ENCODE measurements at places on chromosomes 13 and 19.

DNA sequence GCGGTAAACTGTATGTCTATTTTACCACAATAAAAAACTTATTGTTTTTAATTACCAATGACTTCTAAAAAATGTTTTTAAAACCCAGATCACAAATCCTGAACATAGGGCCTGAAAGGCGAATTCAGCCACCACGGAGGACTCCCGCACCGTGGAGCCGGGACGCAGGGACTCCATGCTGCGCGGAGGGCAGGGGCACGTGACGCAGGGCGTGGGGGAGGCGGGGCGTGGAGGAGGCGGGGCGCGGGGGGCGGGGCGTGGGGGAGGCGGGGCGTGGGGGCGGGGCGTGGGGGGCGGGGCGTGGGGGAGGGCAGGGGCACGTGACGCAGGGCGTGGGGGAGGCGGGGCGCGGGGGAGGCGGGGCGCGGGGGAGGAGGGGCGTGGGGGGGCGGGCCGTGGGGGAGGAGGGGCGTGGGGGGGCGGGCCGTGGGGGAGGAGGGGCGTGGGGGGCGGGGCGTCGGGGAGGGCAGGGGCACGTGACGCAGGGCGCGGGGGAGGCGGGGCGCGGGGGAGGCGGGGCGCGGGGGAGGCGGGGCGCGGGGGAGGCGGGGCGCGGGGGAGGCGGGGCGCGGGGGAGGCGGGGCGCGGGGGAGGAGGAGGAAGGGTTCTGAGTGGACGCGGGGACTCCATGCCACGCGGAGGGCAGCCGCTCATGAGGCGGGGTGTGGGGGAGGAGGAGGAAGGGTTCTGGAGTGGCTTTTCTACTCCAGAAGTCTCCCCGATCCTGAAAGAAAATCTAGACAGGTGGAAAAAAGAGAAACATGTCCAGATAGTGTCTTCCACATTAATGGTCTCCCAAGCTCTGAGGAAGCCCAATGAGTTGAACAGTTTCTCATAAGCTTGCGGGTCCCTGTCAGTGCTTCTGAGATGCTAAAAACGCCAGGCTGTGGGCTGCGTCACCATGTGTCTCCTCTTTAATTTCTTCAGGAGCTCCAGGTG lies 4.4 kb upstream of the PROZ start:
- DNase-seq: peak; percentile 70

GRCh38 chr13:45180713-45181601 lies 19.9 kb downstream of the KCTD4 start:
- no peak for DNase-seq

GRCh38 chr13:100341327-100341726 lies 247.3 kb downstream of the GGACT start:
- DNase-seq: no peak

- DNase-seq: no peak
Observed at GRCh38 chr19:45101806-45102205, 8.8 kb downstream of the PPP1R37 start.

DNA sequence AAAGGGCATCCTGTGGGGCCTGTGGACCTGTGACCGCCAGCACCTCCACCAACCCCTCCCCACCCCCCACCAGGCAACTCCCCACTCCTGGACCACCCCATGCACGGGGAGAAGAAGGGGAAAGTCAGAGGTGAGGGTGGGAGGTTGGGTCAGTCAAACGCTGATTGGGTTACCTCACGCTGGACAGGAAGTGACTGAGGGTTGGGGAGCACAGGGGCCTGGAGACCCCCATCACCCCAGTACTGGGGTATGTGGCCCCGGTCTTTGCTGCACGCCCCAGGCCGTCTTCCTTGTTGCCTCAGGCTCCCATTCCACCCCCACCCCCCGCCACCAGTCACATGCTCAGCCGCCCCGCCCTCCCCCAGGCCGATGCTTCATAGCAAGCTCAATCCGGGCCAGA lies 59.0 kb downstream of the COLGALT1 start:
- no peak for DNase-seq

DNA sequence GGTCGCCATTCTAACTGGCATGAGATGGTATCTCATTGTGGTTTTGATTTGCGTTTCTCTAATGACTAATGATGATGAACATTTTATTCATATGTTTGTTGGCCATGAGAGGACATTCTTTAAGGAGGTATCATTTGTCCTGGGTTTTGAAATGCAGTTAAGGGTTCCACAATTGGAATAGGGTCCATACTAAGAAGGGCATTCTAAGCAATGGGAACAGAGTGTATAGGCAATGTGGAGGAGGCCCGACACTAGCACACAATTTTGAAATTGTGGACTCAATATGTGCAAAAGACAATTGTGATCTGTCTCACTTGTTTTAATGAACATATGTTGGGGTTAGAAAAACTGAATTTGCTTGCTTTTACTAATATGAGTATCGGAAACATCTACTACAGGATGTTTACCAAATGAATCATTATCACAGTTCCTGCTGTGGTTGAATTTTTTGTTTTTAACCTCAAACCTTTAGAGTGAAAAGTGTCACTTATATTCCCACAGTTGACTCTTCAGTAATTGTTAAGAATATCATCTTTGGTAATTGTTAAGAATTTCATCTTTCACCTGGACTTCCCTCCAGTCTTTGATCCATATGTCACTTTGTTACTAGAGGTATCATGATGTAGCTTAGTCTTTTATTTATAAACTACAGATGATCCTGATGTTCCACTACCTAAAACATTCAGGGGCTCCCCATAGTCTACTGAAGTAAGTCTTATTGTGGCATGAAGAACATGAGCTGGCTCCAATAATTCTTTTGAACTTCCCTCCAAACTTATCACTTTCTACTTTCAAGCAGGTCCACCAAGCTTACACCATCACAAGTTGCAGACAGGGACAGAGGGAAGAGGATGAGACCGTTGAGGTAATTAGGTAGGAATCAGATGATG lies 109.7 kb upstream of the KLF12 start:
- DNase-seq: no peak

GRCh38 chr13:106286811-106287210 lies 248.7 kb downstream of the EFNB2 start:
- no peak for DNase-seq

- no peak for DNase-seq
Observed at GRCh38 chr19:29062475-29063435, 150.2 kb downstream of the UQCRFS1 start.

GRCh38 chr19:4338441-4339355 lies at the start of gene STAP2:
TSS of gene STAP2 (minus strand) at chr19:4338827. CDS start at chr19:4338753, 74 bp downstream.
- DNase-seq: no peak

GRCh38 chr13:114266241-114266640 lies 15.2 kb upstream of the UPF3A start:
- no peak for DNase-seq

DNA sequence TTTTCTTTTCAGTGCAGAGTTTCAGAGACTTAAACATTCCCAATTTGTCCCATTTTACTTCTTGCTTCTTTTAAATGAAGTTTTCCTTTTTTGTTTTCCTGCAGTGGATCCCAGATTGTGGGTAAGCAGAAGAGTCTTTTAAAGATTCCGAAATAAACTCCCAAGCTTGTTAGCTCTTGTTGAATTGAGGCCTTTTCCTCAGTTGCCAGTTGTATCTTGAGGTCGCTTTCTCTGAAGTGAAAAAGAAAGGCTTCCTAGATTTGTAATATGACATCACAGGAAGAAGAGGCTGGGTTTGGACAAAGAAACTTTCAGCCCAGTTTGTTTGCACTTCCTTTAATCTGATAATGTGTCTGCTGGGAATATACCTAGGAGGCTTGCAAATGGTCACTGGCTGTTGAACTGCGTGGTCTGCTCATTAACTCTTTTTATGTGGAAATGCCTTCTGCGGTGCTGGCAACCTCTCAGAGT lies at the start of gene LPAR6:
LPAR6 (minus strand) TSS at position 233 of the 471 bp plus-strand sequence. CDS start 690 bp downstream, outside the sequence.
- no peak for DNase-seq

GRCh38 chr13:44905556-44905955 lies 83.7 kb downstream of the NUFIP1 start:
- DNase-seq: no peak
